GM13976 (cell line): ENCODE measurements at places on chromosomes 16 and 17.

DNA sequence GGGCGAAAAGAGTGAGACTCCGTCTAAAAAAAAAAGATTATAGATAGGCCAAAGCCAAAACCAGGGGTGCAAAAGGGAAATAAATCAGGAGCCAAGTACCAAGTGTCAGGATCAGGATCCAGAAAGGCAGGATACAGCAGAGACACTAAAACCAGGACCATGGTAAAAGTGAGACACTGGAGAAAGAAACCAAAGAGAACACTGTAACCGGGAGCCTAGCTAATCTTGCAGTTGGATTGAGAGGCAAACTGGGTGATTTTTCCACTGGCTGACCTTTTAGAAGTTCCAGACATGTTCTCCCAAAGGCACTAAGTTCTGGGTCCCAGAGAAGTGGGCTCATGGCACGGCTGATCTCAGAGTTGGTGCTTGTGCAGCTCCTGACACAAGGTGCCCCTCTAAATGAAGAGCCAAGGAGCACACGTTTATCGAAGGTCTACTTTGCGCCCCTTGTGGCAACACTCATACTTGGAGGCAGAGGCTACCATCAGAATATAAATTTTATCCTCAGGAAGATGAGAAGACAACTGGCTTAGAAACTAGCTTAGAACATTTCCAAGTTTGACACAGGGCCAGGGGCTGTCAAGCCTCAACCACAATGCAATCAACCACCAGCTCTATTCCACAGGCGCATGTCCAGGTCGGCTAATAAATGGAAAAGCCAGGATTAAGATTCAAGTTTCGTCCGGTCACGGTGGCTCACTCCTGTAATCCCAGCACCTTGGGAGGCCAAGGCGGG, 27.5 kb upstream of the HELZ start:
- no peak for DNase-seq

DNA sequence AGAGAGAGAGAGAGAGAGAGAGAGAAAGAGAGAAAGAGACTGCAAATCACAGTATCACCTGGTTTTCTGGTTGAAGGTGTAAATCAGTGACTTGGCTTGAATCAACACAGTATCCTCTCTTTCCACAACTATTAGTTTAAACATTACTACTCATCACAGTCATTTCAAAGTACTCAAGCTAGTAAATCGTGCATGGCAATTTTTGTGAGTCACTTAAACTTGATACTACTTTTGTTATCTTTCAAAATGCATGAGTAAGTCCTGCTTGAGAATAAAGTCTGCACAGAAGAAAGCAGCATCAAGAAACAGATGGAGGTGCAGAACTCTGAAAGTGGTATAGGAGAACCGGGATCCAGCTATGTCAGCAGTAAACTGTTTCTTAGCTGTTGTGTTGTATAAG, 535.4 kb downstream of the CDH8 start:
- no peak for DNase-seq

- no peak for DNase-seq
Measured at GRCh38 chr16:86405319-86405718, 105.0 kb upstream of the FOXF1 start.

DNA sequence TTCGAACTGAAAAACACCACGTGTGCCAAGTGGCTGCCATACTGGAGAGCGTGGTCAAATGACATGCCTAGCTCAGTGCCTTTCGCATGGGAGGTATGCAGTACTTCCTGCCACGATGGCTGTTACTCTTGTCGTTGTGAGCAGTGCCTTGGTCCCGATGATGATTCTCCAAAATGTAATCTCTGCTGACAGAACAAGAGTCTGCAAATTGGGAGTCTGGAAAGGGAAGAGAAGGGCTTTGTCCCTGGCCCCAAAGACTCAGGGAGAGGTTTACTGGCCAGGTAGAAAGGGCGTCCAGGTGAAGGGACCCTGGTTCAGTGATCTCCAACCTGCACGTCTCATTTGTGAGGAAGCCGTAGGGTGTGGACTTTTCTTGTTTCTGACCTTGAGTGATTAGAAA, 336.6 kb downstream of the WWOX start:
- DNase-seq: no peak

GRCh38 chr16:57910696-57911095, 60.2 kb downstream of the CNGB1 start:
- no peak for DNase-seq

GRCh38 chr17:61468263-61468907, 16.2 kb downstream of the TBX4 start:
- no peak for DNase-seq
